ENCODE measurements at places on chromosomes 4 and X. TPM values are rescaled to one million over a fixed set of nuclear protein-coding genes. Genes with fewer than 3 reads are reported as not detected.

Gene TRAM1L1
- total RNA-seq = not detected

Gene PAK3
- total RNA-seq = not detected

Gene UNC5C
- 0.02 TPM for total RNA-seq

DNA sequence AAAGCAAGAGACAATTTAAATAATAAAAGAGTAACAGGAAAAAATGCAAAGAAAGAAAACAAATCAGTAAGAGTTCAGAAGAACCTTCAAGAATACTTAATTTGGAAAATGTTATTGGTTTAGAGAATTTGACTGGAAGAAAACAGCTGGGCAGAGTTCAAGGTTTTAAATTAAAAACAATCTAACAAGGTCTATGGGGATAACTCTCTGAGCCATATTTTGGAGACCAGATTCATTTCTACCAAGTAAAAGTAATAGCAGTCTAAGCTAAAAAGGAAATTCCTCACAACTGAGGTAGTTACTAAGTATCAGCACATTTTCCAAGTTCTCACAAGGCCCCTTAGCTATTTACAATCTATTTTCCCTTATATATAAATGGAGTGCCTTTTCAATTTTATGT lies 82.4 kb upstream of the TFDP3 start:
- DNase-seq = no peak

DNA sequence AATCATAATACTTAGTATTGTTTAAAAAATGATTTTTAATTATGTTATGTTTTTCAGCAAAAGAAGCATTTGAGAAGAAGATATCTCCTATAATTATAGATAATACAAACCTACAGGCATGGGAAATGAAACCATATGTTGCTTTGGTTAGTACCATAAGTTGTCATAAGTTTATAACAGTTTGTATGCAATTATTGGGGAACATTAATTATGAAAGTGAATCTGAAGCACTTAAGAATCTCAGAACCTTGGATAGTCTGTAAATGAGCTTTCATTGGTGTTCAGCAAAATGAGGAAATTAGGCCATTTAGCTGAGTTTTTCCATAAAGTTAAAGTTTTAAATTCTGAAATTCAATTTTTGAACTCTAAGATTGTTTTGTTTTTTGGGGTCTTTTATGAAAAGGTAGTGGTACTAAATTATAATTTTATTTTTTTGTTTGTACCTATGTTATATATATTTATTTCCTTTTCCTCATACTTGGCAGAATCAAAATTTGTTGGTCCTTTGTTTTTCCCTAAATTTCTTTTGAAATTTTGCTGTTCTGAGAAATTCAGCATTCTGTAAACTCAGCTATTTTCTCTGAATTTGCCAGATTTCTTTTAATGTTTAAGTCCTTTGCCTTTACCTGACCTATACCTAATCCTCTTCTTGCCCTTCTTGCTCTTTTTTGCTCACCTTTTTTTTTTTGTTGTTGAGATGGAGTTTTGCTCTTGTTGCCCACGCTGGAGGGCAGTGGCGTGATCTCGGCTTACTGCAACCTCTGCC lies 55.6 kb downstream of the N4BP2 start:
- no peak for DNase-seq

DNA sequence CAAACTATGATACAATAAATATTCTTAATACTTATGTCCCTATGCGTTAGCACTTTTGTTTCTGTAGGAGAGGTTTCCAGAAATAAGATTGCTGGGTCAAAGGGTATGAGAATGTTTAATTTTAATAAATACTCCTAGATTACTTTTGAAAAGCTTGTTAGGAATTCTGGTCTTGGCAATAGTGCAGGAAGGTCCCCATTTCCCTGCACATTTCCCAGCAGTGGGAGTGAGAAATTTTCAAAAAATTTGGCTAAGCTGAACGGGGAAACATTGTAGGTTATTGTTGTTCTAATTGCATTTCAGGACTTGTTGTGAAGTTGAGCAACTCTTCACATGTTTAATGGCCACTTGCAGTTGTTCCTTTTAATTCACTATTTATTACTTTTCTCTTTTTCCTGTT lies 27.1 kb downstream of the IGFBP7 start:
- no peak for DNase-seq

- no peak for DNase-seq
These were observed 46.5 kb upstream of the RELL1 start for GRCh38 chr4:37732526-37733186.

- no peak for DNase-seq
These were observed 1820.1 kb upstream of the TENM3 start for GRCh38 chr4:180422989-180423711.

DNA sequence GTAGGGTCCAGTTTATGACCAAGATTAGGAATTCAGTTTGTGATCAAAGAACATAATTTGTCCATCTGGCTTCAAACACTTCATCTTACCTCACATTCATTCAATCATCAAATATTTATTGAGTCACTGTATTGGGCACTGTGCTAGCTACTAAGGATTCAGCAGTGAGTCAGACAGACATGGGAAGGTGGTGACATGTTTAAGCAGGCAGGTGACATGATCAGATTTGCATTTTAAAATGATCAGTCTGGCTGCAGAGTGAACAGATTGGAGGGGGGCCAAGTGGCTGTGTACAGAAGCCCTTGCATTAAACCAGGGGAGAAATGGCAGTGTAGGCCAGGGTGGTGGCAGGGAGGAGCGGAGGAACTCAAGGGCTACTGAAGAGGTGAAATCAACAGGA lies 25.1 kb upstream of the APLN start:
- DNase-seq = no peak

- no peak for DNase-seq
These were observed 184.7 kb upstream of the FRMPD4 start for GRCh38 chrX:11953615-11954014.

DNA sequence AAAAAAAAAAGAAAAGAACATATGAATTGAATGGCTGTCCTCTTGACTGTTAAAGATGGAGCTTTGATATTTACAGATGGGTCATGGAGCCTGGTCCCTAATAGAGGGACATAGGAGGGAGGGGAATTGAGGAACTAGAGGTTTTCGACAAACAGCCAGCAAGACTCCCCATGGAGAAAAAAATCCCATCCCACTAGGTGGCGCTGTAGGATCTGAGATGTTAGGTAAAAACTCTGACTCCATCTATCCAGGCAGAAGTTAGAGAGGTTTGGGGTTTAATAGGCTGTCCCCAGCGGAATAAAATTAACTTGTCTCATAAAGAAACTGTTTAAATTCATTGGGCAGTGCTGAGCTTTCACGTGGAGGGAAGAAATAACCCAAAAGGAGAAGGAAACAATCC lies 45.9 kb downstream of the HMGB2 start:
- peak; percentile 49 for DNase-seq

- DNase-seq = no peak
These were observed 46.3 kb upstream of the ARHGEF6 start for GRCh38 chrX:136827026-136827425.

All from K562 (cell line).